ENCODE measurements at places on chromosomes 4 and X. TPM values are rescaled to one million over a fixed set of nuclear protein-coding genes. Genes with fewer than 3 reads are reported as not detected.

The PABPC1L2A gene
- not detected for total RNA-seq

- no peak for DNase-seq
Observed at GRCh38 chr4:131584587-131584986, 1564.5 kb upstream of the PCDH10 start.

DNA sequence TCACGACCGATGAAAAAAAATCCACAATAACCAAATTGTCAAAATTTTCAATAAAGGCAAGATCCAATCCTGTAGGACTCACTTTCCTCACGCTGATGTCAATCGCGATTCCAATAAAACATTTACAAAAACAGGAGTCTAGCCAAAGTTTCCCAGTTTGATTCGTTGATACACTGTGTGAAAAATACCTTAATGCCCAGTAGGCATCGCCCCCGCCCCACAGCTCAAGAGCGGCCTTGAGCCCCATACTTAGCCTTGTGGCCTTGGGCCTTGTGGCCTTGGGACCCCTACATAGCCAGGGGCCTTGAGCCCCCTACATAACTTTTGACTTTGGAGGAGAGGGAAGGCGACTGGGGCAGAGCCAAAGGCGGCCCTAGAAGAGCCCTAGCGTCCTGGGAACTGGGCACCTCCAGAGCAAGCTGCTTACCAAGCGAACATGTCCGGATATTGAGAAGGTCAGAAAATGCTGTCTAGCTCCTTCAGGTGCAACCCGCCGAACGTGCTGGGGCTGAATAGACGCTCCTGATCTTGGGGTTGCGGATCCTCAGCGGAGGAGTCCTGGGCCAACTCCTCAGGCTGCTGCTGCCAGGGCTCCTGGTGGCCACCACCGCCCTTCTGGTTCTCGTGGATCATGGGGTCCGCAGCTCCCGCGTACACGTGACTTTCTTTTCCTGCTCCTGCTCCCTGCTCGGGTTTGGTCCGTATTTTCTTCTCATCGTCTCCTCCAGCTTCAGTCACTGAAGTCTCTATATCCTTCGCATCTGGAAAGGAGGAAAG is 62.9 kb downstream of the RHOXF2B start:
- no peak for DNase-seq

DNA sequence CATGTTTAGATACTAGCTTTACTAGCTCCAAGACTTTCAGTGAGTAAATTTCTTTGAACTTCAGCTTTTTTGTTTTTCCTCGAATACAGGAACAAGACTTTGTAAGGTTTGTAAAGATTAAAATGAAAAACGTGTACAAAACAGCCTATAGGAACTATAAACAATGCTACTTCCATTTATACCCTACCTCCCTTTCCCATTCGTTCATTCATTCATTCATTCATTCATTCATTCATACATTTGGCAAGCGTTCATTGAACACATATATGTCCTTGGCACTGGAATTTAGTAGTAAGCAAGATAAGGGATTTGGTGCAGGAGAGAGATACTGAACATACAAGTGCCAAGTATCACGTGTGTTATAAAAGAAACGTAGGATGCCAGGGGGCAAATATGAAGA is 65.4 kb upstream of the NAP1L5 start:
- DNase-seq: no peak

DNA sequence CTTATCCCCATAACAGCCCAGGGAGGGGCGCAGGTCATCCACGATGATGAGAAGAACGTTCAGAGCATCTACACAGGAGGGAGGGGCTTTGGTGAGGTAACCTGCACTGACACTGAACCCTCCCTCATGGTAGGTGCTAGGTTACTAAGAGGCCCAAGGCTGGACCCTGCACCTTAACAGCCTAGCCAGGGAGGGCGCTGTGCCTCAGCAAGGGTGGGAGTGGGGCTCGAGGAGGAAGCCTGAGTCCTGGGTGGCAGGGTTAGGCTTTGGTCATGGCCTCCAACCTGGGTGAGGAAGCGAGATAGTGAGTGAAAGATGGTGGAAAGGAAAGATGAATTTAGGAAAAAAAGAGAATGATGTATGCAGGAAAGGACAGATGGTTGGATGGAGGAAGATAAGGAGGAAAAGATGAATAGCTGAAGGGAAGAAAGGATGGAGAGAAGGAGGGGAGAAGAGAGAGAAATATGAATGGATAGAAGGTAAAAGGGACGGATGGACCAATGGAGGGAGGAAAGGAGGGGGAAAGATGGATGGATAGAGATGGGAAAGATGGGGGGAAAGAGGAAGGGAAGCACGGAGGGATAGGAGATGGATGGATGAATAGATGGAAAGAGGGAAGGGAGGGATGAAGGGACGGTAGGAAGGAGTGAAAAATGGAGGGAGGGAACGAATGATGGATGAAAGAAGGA is 736 bp downstream of the IDS start:
- DNase-seq: peak; percentile 30

The GRIA3 gene
- total RNA-seq: not detected

The HSPA4L gene
- 9.2 TPM for total RNA-seq

The ADGRL3 gene
- 0.69 TPM for total RNA-seq

DNA sequence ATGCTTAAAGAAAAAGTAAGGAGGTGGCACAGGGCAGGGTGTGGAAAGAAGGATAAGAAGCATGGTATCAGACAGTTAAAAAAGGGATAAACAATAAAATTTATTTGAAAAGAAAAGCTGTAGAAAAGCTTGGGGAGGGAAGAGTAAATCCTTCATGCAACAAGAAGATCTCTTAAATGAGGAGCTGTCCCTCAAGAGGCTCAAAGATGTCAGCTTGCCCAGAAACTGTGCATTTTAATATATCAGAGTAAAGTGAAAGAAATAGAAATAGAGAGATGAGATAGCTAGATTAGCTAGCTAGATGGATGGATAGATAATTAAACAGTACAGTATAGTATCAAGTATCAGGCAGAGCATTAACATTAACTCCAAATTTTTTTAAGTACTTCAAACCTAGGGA is 170.3 kb downstream of the LDB2 start:
- no peak for DNase-seq

The CT45A10 gene
- not detected for total RNA-seq

GRCh38 chr4:22190855-22191254 is 242.3 kb upstream of the KCNIP4 start:
- DNase-seq: peak; percentile 93

GRCh38 chr4:146023334-146023967 is 84.8 kb upstream of the ZNF827 start:
- no peak for DNase-seq

The NHSL2 gene
- total RNA-seq: 0.58 TPM

- DNase-seq: no peak
Observed at GRCh38 chr4:141127884-141128283, 5.4 kb downstream of the RNF150 start.

The FGG gene
- not detected for total RNA-seq

DNA sequence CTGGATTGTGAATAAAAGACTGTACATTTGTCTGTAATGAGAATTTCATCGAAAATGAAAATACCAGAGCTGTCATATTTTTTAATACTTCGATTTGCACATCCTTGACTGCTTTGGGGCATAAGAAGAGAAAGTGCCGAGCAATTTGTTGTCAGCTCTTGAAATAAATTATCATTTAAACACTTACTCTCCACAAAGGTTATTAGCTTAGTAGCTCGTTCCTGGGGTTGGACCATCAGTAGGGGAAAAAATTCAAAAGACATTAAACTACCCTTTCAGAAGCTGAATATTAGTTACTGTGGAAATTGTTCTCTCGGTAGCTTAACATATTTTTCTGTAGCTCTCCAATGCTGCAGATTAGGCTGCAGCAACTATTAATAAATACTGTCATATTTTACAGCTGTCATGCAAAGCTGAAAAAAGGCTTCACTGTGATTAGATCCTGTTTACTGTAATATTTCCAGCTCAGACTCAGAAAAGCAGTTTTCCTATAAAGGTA is 76.9 kb downstream of the GRIA3 start:
- DNase-seq: no peak

- DNase-seq: no peak
Observed at GRCh38 chr4:48342606-48342880, 1.2 kb downstream of the SLAIN2 start.

The CT45A2 gene
- not detected for total RNA-seq

The ITGB1BP2 gene
- 0.75 TPM for total RNA-seq

Data from PC-3 (cell line).